NCI-H187 treated with DMSO at 0.1 percent for 48 hours (cell line): ENCODE measurements at places on chromosomes 2 and 18.

DNA sequence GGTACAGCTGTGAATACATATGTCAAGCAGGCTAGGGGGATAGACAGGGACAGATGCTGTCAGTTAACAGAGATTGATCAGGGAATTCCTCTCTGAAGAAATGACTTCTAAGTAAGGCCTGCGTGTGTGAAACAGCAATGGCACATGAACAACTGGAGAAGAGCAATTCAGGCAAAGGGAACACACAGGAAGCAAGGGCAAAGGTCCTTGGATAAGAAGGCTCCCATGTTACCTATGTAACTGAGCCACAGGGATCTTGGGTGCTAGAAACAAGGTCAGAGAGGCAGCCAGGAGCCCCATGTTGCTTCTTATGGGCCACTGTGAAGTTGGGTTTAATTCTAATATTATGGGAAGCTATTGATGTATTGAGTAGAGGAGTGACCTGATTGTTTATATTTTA, 373.7 kb upstream of the ACVR2A start:
- no peak for DNase-seq

DNA sequence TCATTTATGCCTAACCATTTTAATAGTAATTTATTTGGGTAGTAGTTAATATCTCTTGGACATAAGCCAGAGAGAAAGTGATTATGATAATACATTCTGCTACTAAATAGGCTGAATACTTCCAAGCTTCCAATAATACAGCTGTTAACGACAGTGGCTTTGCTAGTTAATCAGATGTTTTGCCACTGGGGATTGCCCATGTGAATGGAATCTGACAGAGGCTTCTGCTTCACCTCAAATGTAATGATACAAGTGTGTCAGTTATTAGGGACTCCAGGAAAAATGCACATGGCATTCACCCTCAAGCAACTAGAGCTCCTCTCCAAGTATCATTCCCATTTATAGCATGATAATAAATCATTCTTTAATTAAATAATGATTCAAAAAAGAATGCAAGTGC, 185.0 kb upstream of the TMEFF2 start:
- DNase-seq = no peak

- no peak for DNase-seq
Measured at GRCh38 chr18:39838831-39839230, 2116.2 kb upstream of the PIK3C3 start.

GRCh38 chr2:10150436-10150835, 27.9 kb downstream of the RRM2 start:
- no peak for DNase-seq

GRCh38 chr2:129319422-129319717, 660.1 kb upstream of the RAB6C start:
- no peak for DNase-seq

GRCh38 chr2:71923887-71924533, 223.7 kb downstream of the CYP26B1 start:
- no peak for DNase-seq
